Activated effector memory CD4-positive, alpha-beta T cell treated with anti-CD3 and anti-CD28 coated beads, Interleukin-2, amount 50 U/mL, for 16 hours (primary cell): ENCODE measurements at places on chromosomes 3 and 15.

GRCh38 chr3:113288881-113289280 is 77.5 kb downstream of the BOC start:
- DNase-seq: no peak

DNA sequence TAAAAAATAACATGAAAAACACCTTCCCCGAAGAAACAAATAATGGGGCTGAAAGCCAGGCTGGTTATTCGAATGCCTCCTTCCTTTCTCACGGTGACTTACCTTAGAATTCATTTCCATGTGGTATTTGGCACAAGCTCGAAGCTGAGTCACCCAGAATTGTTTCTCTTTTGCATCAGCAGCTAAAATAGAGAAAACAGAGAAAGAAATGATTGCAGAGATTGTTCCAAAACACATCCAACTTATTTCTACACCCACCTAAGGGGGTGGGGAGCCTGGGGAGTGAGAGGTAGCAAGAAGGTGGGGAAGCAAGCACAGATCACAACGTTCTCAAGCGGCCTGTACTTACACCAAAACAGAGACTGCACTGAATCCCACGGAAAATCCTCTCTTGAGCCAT is 104.7 kb downstream of the OSBPL10 start:
- DNase-seq: no peak

GRCh38 chr15:60673166-60673565 is 194.2 kb upstream of the ICE2 start:
- no peak for DNase-seq

DNA sequence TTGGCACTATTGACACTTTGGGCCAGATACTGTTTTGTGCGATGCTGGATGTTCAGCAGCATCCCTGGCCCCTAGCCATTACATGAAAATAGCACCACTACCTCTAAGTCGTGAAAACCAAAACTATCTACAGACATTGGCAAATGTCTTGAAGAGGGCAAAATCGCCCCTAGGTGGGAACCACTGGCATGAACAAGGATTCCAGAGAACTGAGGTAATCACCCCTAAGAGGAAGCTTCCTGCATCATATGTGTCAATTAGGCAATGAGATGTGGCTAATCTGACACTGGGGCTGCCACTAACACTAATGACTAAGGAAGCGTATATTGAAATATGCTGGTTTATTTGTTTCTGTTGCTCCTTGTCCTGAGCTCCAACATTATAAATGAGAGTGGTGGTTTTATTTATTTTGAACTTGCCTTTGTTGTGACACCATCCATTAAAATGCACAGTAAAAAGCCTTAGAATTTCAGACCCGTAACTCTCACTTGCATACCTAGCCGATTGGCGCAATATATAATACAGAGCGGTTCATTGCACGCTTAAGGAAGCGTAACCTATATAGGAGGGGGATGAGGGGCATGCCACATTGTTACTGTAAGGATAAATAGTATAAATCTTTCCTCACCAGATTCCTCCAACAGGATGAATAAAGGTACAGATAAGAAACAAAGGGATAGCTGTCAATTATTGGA is 299.8 kb upstream of the CNTN4 start:
- no peak for DNase-seq

DNA sequence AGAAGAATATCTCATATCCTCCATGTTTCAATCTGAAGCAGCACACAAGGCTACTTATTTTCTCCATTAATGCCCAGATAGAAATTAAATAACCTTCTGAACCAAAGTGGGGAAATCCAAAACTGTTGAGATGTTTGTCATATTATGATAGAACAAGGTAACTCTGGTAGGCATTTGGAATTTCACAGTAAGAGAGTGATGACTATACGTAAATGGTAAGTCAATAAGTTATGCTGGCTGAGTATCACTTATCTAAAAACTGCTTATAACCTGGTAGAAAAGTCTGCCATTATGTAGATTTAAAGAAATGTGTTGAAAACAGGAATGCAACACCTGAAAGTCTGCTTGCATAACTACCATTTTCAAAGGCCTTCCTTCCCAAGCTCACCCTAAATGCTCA is 17.2 kb upstream of the SLC12A8 start:
- no peak for DNase-seq

GRCh38 chr3:53244271-53244670 is 11.6 kb downstream of the TKT start:
- no peak for DNase-seq

- DNase-seq: no peak
These were observed 130.3 kb downstream of the DTWD1 start for GRCh38 chr15:49751191-49751590.

DNA sequence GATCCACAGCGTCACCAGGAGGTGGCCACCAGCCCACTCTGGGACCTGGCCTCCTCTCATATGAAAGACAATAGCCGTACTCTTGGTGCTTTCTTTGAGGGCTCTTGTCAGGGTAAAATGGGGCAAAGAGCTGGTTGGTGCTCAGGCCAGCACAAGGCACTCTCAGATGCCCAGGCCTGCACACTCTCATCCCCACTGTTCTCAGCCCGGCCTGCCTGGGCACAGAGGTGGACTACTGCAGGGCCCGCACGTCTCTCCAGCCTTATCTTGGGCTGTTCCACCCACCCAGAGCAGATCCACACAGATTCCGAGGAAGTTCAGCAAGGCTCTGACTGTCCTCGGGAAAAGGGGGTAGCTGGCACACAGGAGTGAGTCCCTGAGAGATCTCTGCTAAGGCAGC is 122.8 kb upstream of the PRR20G start:
- peak; percentile 41 for DNase-seq

- DNase-seq: no peak
These were observed 200.0 kb upstream of the TOPAZ1 start for GRCh38 chr3:44041726-44042125.

DNA sequence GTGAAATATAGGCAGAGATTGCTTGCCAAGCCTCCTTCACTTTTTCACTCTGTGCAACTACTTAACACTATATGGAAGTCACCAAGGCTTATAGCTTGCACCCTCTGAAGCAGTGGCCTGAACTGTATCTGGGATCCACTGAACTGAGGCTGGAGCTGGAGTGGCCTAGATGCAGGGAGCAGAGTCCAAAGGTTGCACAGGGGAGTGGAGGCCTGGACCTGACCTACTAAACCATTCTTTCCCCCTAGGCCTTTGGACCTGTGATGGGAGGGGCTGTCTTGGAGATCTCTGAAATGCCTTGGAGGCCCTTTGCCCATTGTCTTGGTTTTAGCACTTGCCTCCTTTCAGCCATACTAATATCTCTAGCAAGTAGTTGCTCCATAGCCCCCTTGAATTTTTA is 57.5 kb downstream of the P2RY1 start:
- DNase-seq: no peak

DNA sequence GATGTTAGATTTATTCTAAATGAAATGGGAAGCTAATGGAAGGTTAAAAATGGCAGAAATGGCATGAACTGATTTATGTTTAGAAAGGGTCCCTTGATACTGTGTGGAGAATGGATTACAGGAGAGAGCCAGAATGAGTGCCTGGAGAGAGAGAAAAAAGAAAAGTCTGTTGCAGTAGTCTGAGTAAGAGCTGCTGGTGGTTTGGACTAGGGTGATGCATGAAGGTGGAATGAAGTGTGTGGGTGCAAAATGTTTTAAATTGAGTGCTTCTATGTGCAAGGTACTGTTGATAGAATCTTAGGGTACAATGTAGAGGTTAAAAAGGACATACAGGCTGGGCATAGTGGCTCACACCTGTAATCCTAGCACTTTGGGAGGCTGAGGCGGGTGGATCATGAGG is 11.4 kb upstream of the MGA start:
- DNase-seq: no peak

GRCh38 chr15:68612979-68613740 is 34.4 kb downstream of the CORO2B start:
- DNase-seq: no peak

DNA sequence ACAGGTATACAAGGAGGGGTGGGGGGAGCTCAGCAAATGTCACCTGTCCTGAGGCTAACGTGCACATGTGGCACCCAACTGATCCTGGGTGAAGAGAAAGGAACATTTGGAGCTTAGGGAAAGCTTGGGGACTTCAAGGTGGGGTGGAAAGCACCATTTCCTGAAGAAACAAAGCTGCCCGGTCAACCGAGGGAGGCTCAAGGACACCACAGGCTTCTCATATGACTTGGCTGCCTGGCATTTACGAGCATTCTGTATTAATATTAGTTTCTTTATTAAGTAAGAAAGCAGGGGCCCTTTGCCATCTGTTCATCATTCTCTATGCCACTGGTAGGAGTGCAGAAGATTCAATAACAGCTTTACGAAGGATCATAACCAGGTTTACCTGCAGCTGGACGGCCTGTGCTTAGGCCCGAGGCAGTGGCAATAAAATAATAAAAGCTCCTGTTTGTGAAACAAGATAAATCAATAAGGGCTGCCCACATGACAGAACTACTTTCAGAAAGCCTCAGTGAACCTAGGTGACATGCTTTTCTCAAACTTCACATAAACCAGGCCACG is 54.0 kb downstream of the ETV5 start:
- DNase-seq: no peak

DNA sequence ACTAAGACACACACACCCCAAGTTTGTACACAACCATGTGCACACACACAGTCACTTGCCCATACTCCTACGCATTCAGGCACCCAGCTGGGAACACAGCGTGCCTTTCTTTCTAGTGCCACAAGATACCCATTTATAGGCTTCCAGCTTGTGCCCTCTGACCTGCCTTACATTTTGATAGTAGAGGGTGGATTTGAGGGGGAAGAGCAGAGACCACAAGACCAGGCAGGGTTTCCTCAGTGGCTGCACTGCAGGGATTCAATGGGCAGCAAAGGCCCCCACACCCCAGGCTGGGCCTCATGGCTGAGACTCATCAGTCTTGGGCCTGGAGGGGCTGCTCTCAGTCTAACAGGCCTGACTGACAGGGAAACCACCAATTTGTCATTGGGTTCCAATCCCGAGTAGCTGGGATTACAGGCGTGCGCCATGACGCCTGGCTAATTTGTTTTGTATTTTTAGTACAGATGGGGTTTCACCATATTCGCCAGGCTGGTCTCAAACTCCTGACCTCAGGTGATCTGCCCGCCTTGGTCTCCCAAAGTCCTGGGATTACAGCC is 18.8 kb upstream of the ANKDD1A start:
- peak; percentile 74 for DNase-seq

- DNase-seq: no peak
These were observed 21.7 kb downstream of the RARRES1 start for GRCh38 chr3:158710601-158711000.

- DNase-seq: peak; percentile 74
These were observed 60.4 kb downstream of the ARIH1 start for GRCh38 chr15:72534523-72534922.

DNA sequence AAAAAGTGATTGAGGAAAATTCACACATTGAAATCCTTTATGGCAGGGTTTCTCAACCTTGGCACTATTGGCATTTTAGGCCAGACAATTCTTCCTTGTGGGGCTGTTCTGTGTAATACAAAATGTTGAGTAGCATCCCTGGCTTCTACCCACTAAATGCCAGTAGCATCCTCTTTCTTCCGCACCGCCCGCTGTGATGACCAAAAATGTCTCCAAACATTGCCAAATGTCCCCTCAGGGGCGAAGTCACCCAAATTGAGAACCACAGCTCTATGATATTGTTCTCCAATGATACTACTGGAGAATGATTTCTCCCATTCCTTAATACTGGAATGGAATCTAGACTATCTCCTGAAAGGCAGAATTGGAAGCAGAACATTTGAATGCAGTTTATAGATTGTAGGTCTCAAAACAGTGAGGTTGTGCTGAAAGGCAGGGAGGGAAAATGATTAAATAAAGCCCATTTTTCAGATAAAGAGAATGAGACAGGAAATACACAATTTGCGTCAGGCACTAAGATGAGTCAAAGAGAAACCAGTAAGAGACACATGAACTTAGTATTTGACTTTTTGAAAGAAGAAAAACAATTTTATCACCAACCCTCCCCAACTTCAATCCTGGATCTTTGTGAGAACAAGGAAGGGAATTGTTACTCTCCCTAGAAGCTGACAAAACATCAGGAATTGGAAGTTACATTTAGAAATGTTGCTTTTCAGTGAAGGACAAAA is 101.6 kb upstream of the TNIK start:
- DNase-seq: no peak

DNA sequence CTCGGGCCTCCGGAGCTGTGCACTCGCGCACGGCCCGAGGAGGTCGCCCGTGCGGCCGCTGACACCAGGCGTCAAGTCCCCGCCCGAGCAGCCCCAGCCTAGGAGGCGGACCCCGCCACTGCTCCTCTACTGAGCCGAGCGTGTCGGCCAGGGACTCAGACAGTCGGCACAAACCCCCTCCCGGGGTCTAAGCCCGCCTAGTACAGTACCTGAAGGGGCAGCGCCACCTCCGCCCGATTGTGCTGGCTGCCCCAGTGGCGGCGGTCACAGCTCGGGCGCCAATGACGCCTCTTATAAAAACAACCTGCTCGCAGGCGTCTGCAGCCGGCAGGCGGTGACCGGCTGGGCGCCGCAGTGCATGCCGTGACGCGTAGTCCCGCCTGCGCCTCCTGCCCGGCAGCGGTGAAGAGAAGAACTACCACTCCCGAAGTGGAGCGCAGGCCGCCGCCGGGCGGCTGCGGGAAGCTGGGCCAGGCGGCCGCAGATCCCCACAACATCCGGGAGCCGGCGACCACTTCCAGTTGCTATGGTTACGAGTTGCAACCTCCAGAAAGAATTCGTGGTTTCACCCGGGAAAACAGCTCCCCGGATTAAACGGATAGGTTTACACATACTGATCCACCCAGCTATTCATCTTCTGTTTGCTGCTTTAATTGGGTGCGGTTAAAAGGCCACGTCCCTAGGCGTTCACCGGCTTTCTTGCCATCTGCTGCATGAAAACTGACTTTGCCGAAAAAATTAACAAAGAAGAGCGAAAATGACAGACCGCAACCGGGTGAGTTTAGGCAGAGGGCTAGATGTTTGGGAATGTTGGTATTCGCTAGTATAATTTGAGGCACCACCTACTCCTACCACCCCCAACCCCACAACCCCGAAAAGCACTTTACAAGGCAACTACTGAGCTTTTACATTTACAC is at the start of the genes CCPG1 and PIERCE2:
Gene CCPG1, minus strand, starts transcription at position 348 of the 917 bp plus-strand sequence. CDS start 18,935 bp downstream, outside the sequence.
Gene PIERCE2, plus strand, starts transcription at position 484 of the 917 bp plus-strand sequence. Its CDS starts 274 bp downstream, at position 758.
- DNase-seq: peak; percentile 95

DNA sequence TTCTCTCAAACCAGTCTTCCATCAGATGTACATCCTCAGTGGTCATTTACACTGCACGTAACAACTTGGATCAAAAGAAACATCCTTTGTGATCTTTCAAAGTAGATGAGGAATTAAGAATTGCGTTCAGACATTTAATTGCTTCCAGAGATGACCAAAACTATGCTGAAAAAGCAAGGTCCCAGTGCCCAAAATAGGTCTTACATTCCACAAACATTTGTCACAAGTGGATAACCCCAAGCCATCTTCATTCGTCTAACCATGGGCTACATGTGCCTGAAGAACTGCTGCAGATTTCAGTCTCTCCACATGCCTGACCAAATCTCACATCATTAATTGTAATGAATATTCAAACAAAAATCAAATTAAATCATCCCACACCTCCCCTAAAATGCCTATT is 273.6 kb downstream of the SHOX2 start:
- DNase-seq: no peak
